ENCODE measurements at places on chromosomes 16 and 17.

DNA sequence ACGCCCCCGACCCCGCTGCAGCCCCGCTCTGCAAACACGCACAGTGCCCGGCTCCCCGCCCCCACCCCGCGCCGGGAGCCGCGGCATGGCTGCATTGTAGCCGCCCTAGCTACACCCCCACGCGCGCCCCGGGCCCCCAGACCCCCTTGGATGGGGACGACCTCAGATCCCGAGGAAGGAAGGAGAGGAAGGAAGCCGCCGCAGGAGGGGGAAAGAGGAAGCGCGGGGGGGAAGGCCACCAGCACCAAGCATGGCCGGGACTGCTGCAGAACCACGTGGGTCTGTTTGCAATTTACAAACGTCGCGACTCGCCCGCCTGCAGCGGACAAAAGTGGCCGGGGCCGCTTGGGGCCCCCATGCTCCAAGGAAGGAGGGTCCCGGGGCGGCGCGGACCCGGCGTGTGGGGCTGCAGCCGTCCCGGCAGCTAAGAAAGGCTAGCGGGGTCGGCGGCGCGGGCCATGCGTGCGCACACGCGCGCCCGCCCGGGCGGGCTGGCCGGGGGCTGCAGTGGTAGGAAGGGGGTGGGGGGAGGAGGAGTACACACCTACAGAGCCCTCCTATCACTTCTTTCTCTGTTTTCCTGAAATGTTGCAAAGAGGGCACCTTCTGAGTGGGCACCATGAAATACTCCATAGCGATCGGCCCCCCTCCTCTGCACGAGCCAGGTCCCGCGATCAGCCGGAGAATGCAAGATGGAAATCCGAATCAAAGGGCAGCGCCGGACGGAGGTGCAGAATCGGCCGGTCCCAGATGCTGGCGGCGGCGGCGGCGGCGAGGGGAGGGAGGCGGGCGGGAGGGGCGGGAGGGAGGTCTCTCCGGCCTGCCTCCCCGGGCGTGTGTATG, 488 bp downstream of the TFAP4 start:
- no peak for DNase-seq

DNA sequence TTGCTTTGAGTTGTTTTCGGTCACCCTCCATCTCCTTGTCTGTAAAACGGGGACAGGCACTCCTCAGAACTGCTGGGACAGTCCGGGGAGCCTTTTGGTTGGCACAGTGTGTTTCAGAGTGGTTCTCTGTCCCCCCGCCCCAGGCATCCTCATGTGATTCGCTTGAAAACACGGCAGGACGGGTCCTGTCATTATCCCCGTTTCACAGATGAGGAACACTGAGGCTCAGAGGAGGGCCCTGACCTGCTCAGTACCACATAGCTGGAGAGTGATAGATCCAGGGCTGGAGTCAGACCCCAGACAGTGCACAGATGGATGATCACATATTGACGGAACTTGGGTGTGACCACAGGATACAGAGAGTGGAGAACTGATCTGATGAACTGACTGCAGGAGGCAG, 13.5 kb upstream of the ADGRG1 start:
- DNase-seq, result peak; percentile 1

- DNase-seq, result no peak
These were observed 368.2 kb downstream of the SNX29 start for GRCh38 chr16:12344577-12345343.

- no peak for DNase-seq
These were observed 60.0 kb upstream of the CDC42EP4 start for GRCh38 chr17:73371836-73372235.

DNA sequence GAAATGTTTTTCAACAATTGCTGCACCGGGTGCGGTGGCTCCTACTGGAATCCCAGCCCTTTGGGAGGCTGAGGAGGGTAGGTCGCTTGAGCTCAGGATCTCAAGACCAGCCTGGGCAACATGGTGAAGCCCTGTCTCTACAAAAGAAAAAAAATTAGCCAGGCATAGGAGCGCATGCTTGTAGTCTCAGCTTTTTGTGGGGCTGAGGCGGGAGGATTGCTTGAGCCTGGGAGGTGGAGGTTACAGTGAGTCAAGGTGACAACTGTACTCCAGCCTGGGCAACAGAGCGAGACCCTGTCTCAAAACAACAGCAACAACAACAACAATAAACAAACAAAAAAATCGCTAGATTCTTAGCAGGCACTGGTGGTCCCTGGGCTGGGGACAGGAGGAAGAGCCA, 28.5 kb downstream of the IL21R start:
- DNase-seq, result no peak

DNA sequence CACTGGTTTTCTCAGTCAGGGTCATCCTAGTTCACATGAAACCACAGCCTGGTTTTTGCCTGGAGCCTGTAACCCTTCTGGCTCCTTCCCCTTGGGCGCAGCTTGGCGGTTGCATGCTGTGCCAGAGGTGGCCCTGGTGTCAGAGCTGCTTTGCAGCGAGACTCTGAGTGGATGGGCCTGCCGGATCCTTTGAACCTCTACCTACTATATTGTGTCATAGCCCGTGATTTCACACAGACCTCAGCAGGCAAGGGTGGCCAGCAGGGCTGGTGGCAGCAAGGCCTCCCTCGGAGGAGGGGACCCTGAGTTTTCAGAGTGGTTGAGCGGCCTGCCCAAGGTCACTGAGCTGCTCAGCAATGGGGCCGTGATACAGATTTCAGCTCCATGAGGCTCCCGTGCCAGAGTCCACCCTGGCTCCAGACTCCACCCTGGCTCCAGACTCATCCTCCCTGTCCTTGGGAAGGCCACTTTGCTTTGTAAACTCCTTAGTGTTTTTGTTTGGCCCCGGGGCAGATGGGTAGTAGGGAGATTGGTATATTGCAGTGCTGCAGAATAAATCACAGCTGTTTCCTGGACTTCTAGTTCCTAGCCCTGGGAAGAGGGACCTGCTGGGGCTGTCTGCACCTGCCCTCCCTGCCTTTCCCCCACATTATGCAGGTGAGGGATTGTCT, 9.7 kb downstream of the MPRIP start:
- no peak for DNase-seq

DNA sequence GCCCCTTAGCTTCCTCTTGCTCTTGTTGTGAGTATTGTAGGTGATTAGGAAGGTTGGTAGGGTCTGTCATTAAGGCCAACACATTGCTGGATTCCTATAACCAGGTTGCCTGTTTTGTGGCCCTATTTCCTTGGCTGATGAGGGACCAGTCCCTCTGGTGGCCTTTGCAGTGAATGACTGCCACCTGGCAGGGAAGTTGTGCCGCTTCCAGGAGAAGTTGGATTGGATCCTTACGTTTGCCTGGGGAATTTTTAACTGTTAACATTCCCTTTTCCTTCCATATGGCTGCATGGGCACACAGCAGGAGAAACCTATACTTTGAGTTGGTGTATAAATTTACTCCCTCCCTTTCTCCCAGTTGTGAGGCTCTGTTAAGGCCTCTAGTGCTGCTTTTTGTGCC, 32.4 kb downstream of the LCMT1 start:
- DNase-seq, result peak; percentile 13

- no peak for DNase-seq
These were observed 182.8 kb downstream of the HS3ST3A1 start for GRCh38 chr17:13418891-13419290.

- peak; percentile 42 for DNase-seq
These were observed 24.3 kb upstream of the LASP1NB start for GRCh38 chr17:38900978-38901656.

DNA sequence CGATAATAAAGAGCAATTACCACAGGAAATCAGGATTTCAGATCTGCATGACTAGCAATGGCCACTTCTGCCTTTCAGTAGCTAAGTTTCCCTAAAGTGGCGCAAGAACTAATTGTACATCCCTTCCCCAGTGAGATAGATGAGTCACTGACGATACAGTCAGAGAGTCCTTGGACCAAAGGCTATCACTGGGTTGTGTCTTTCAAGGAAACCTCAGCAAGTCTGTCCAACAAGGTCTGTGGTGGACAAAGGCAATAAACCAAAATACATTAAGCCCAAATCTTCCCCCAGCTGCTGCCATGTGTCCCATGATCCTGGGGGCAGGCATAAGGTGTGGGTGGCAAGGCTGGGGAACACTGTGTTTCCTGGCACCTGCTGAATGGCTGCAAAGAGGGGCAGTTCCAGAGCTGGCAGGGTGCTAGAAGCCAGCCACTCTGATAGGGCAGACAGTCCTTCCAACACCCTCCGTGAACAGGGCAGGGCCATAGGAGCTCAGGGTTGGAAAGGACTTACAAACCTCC, 20.5 kb upstream of the MTMR4 start:
- no peak for DNase-seq

DNA sequence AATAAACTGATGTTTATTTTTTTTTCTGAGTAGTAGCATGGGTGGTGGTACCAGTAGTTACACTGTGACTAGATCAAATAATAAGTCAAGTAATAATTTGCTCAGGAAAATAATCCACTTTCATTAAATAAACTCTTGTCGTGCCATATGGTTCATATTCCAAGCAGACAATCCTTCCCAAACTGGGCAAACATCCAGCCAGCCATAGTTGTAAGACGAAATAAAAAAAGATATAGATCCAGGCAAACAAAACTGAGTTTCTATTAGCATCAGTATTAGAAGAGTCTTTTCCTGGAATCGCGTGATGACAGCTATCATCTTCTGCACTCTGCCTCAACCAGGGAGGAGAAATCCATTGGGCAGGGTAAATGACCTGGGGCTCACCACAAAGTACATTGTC, 508.4 kb upstream of the GOT2 start:
- no peak for DNase-seq

Measured in BE2C (cell line).